ENCODE measurements at places on chromosomes 16 and 17. TPM values are rescaled to one million over a fixed set of nuclear protein-coding genes. Genes with fewer than 3 reads are reported as not detected.

B3GNT9 gene
- total RNA-seq: 13.9 TPM

GRCh38 chr17:50265690-50266315, 8.5 kb upstream of the TMEM92 start:
- peak; percentile 60 for DNase-seq

DNA sequence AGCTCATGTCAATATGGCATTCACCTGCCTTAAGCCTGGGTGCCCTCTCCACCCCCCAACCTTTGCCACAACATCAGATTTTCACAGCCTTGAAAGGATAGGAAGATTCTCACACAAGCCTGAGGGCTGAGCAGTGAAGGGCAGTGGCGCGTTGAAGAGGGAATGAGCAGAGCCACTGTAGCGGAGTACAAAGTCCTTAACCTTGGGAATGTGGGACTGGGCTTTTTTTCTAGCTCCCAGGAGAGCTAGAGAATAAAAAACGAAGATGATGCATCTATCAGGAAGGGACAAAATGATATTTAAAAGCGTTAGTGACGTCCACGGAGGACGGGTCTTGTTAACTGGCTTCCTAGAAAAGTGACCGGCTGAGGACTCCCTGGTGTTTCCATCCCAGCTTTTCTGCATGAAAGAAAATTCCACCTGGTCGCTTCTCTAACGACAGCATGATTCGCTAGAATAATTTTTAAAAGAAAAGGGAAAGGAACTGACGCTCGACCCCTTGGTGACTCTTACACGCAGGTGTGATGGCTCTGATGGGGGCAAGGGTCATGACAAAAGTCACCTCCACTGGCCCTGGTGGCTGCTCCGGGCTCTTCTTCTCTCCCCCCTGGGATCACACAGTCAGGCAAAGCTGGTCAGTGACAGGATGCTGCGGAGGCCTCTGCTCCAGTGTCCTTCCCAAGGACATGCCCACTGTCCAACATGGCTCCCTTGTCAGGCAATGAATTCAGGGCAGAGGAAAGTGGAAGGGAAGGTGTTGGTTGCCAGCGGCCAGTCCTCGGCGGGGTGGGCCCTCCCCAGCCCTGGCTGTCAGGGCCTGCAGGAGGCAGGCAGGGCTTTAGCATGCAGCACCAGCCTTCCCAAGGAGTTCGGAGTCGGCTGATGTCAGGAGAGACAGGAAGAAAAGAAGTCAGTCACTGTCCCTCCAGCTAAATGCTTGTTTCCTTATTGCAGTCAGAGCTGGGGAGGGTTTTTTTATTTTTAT, 58.4 kb upstream of the IRX3 start:
- DNase-seq: no peak

GRCh38 chr17:65103896-65104295, 33.3 kb upstream of the RGS9 start:
- no peak for DNase-seq

GRCh38 chr17:68589086-68589485, 12.1 kb downstream of the FAM20A start:
- no peak for DNase-seq

SLC16A5 gene
- 10.5 TPM for total RNA-seq

- peak; percentile 94 for DNase-seq
Measured at GRCh38 chr17:7836596-7837407, 2.8 kb downstream of the KDM6B start.

DNA sequence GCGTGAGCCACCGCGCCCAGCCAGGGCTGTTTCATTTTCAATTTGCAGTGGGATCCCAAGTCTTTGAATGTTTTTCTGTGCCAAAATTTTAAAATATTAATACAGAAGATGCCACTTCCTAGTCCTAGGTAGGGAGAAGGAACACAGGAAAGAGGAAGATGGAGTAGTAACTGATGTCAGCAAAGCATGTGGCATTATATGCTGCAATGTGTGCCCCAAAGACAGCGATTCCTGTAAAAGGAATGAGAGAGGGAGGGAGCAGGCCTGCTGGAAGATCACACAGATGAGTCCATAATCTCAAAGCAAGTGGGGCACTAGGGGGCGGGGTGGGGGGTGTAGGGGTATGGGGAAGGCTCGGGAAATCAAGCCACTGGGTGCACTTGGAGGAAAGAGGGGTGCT, 23.4 kb upstream of the SSTR2 start:
- no peak for DNase-seq

- DNase-seq: no peak
Measured at GRCh38 chr17:9121186-9121820, 100.0 kb downstream of the NTN1 start.

CLEC19A gene
- total RNA-seq: 0.13 TPM

SGCA gene
- total RNA-seq: 3.5 TPM

GRCh38 chr16:58054289-58054688, 28.7 kb downstream of the MMP15 start:
- no peak for DNase-seq

FLCN gene
- 59.1 TPM for total RNA-seq

- DNase-seq: no peak
Measured at GRCh38 chr16:65069065-65069464, 52.8 kb downstream of the CDH11 start.

All from sciatic nerve (tissue), 2 donors.